ENCODE measurements at places on chromosomes 5 and 9.

DNA sequence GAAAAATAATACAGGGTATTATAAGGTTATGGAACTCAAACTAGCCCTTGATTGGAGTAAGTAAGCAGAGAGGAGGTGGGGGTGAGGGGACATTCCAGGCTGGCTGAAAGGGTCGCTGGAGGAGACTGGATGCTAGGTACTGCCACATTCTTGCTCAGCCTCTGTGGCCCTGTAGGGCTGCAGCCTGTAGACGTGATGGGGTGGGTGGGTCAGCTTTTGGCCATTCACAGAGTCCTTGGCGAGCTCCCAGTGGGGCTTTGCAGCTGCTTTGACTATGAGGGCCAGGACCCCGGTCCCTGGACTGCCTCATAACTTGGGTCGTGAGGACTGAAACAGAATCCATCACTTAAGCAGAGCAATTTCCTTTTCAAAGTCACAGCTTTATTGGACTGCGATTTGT lies 4.2 kb upstream of the GDNF start:
- no peak for DNase-seq

GRCh38 chr9:134940236-134941208 lies 22.8 kb upstream of the FCN1 start:
- no peak for DNase-seq

- DNase-seq, result no peak
Observed at GRCh38 chr9:134627417-134628353, 13.9 kb upstream of the COL5A1 start.

GRCh38 chr5:68264024-68264956 lies 48.7 kb downstream of the PIK3R1 start:
- no peak for DNase-seq

DNA sequence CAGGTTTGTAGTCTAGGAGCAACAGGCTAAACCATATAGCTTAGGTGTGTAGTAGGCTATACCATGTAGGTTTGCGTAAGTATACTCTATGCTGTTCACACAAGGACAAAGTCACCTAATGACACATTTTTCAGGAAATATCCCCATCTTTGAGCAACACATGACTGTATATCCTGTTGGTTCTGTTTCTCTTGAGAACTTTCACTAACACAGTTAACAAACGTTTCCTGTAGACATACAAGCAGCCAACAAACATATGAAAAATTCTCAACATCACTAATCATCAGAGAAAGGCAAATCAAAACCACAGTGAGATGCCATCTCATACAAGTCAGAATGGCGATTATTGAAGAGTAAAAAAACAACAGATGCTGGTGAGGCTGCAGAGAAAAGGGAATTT lies 68.2 kb downstream of the NR2F1-AS1 start:
- peak; percentile 11 for DNase-seq

GRCh38 chr5:65203746-65204145 lies 278.0 kb downstream of the ADAMTS6 start:
- peak; percentile 77 for DNase-seq

DNA sequence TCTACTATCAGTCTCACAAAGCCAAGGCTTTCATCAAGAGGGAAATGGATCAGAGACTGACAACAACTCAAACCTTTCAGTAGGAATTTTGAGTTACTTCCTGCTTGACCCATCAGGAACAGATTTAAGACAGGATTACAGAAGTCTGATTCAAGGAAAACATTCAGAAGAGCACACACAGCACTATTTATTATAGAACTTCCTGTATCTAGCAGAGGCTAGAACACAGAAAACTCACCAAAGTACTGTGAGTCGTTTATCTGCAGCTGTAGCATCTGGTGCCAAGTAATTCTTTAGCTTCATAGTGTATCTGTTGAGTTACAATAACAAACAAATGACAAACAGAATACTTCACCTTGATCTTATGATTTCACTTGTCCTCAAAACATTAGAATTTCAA lies 13.8 kb downstream of the LEAP2 start:
- DNase-seq, result no peak

DNA sequence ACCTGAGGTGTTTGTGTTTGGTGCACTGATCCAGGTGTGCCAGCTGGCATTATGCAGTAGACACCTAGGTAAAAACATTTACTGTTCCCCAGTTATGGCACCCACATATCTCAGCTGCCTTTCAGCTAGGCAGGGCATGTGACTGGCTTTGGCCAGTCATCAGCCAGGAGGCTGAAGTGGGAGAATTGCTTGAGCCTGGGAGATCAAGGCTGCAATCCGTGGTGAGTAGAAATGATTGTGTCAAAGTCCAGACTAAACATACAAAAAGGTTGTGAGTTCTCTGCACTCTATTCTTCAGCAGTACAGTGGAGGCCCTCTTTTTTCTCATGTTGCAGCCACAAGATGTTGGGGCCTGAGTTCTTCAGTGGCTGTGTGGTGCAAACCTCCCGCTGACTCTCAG lies 3.2 kb upstream of the FBLL1 start:
- no peak for DNase-seq

- DNase-seq, result no peak
Observed at GRCh38 chr9:38414040-38414723, 10.1 kb downstream of the IGFBPL1 start.

DNA sequence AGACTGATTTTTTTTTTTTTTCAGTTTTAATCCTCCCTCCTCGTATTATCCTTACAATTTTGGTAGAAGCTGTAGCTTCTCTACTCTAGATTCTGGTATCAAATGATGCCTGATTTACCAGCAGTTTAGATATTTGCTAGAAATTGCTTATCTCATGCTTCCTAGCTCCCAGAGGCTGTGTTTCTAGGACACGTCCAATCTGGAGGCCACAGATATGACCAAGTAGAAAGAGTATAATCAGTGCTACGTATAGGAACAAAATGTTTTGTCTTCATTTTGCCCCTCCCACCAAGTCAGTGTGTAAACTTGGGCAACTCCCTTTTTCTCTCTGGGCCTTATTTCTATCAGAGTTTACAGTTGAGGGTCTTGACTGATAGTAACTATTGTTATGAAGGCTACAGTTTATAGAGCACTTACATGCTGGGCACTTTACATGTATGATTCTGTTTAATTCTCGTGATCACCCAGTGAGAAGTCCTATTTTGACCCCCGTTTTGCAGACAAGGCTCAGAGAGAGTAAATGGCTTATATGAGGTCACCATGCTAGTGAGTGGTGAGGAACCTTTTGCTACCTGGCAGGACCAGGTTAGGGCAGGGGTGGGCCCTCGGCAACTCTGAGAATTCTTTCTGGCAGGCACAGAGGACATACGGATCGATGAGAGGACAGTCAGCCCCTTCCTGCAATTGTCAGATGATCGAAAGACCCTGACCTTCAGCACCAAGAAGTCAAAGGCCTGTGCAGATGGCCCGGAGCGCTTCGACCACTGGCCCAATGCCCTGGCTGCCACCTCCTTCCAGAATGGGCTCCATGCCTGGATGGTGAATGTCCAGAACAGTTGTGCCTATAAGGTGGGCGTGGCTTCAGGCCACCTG lies 7.6 kb downstream of the HDHD3 start:
- DNase-seq, result no peak

GRCh38 chr9:134313470-134313869 lies 12.8 kb upstream of the RXRA start:
- no peak for DNase-seq

GRCh38 chr5:54243483-54244080 lies 66.8 kb downstream of the ARL15 start:
- no peak for DNase-seq

DNA sequence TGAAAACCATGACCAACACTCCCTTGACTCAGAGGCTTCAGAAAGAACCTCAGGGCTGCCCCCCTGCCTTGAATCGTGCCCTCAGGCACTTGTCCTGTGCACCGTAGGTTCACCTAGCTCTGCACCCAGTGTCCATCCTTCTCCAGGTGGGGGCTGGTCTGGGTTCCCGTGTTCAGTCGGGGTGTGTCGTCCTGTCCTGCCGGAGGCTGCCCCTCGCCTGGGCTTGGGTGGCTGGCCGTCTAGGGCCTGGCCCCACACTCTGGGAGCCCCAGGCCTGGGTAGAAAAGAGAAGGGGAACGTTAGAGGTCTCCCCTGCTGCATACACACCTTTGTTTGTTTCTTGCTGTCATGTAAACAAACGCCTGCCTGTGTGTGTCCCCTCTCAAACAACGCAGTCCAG lies 29.3 kb downstream of the CATSPER3 start:
- no peak for DNase-seq

- no peak for DNase-seq
Observed at GRCh38 chr9:113912816-113913215, 36.7 kb downstream of the ZNF618 start.

DNA sequence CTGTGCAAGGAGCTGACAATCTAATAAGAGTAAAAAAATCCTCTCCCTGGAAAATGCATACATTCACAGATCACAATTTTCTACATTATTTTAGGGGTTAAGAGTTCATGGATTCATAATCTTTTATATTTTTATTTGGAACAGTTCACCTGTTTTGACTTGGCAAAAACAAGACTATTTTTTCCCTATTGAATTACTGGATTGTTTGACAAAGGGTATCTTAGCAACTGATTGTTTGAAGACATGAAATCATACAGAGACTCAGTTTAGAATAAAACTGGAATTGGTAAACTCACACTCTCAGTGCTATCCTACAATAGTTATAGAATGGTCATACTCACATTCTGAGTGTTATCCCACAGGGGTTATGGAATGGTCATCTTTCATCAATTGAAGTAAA lies 358.2 kb upstream of the PTGER4 start:
- no peak for DNase-seq

- no peak for DNase-seq
Observed at GRCh38 chr5:146681585-146682105, 165.7 kb upstream of the GPR151 start.

DNA sequence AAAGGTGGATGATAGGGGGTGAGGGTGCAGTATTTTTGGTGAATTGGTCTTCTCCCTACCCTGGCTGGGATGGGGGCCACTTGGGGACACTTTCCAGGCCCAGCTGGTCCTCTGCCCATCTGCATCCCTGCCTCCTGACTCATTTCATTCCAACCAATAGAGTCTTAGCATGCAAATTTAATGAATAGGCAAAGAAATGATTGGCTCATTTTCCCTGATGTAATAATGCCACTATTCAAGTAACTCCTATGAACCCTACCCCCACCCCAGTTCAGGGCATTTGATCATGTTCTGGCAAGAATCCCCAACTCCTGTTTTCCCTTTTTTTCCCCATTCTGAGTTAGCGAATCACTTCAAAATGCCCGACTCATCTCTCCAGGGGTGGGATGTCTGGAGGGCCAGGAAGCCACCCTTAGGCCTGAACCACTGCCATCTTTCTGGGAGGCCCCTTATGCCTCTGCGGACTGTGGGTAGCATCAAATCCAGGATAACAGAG lies 56.7 kb downstream of the PCDH1 start:
- DNase-seq, result peak; percentile 19

GRCh38 chr5:125140855-125141254 lies 394.4 kb upstream of the ZNF608 start:
- DNase-seq, result no peak

DNA sequence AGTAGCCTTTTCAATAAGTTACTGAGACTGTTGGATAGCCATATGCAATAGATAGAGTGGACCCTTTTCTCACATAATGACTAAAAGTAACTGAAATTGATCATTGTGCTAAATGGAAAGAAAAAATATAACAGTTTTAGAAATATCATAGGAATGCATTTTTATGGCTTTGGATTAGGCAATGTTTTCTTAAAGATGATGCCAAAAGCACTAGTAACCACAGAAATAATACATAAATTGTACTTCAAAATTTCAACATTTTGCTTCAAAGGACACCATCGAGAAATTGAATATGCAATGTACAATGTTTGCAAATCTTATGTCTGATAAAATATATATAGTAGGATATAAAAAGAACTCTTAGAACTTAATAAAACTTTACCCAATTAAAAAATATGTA lies 1267.5 kb upstream of the CDH9 start:
- no peak for DNase-seq

DNA sequence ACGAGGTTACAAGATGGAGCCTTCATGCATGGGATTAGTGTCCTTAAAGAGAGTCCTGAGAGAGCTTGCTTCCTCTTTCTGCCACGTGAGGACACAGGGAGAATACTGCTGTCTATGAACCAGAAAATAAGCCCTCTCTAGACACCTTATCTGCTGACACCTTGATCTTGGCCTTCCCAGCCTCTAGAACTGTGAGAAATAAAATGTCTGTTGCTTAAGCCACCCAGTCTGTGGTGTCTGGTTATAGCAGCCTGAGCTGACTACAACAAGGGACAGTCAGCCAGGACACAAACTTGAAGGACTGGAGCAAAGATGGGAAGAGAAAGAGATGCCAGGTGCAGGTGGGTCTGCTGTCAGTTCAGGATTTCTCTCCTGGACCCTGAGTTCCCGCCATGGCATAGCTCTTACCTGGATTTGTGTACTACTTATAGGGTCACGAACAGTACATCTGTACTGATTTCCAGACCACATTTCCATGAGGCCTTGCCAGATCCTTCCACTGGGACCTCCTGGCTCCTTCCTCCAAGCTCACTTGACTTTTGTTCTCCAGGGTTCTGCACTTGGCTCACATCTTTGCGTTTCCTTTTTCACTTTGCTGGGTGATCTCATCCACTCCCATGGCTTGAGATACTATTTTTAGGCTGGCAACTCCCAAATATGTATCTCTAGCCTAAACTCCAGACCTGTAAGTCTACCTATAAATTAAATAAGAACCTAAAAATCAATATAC lies 44.9 kb upstream of the LIFR start:
- DNase-seq, result no peak

GRCh38 chr9:85055506-85056202 lies 386.1 kb downstream of the NTRK2 start:
- no peak for DNase-seq

- peak; percentile 36 for DNase-seq
Observed at GRCh38 chr5:5342784-5343183, 79.7 kb upstream of the ICE1 start.

GRCh38 chr5:133845271-133845670 lies 123.2 kb downstream of the C5orf15 start:
- DNase-seq, result no peak

GRCh38 chr5:65926276-65926783 lies at the start of gene ERBIN:
Gene ERBIN, plus strand, starts transcription at chr5:65926575. Its CDS starts 66,144 bp downstream, at chr5:65992719.
- peak; percentile 52 for DNase-seq

GRCh38 chr9:128056887-128057723 lies 10.0 kb downstream of the NAIF1 start:
- DNase-seq, result no peak

GRCh38 chr5:103620851-103621547 lies 58.4 kb upstream of the NUDT12 start:
- DNase-seq, result no peak

DNA sequence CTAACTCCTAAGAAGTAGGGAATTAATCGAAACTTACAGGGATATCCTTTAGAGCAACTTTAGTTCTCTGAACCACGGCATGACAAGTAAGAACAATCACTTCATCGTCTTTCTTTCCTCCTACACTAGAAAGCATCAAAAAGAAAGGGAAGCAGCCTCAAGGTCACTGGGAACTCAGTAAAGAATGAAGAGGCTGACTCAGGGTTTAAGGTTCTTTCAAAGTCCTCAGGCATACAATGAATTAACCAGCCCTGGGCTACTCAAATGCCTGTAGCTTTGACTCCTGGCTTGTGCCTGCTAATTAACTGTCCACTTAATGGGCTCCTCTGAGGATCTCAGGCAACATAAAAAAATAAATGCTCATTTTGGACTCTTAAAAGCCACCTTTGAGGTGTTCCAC lies 102.0 kb downstream of the TRIM32 start:
- no peak for DNase-seq

GRCh38 chr9:74771672-74772071 lies 116.0 kb downstream of the TRPM6 start:
- no peak for DNase-seq
